ENCODE measurements at places on chromosomes 2 and 18.
A peak's percentile ranks its signal among the peaks of the same experiment; 100 is the strongest.

- peak; percentile 10 for DNase-seq
Measured at GRCh38 chr2:143682436-143683055, 553.3 kb downstream of the ARHGAP15 start.

GRCh38 chr2:50118905-50119702 lies 912.8 kb downstream of the NRXN1 start:
- DNase-seq = no peak

- no peak for DNase-seq
Measured at GRCh38 chr2:47073641-47074040, 81.5 kb downstream of the STPG4 start.

DNA sequence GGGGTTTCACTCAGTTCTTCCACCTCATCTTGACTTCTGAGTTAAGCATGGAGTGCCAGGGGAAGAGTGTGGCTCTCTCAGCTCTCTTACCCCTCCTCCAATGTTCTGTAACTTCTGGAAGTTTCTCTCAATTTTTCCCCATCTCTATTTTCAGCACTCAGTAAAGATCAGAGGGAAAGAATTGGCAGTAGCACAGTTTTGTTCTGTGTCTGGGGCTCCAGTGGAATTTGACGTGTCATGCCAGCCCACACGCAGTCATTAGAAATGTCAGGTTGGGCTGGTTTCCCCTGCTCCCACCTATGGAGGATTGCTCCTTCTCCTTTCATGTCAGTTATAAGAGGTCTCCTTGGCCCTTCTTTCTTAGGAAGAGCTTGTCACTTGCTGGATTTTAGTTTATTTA lies 104.6 kb upstream of the COL3A1 start:
- DNase-seq = no peak

DNA sequence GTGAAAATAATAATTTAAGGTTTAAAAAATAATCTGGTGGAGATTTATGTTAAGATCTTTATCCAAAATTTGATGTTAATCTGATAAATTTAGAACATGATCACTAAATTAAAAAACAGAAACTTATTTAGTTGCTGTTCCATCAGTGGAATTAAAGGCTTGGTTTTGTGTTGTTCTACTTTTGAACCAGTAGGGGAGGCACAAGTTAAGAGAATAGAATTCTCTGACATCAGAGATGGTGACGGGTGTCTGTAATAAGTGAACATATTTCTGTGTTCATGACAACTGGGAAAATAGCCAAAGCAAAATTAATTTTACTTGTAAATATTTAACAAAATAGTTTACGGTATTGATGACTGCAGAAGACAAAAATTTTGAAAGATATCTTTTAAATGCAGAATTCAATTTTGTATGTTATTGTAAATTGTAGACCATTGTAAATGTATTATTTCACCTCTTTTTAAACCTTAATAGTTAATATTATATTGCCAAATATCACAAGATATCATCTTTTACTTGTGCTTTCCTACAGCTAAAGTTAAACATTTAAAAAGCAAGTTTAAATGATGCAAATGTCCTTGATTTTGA lies 106.0 kb downstream of the UBR3 start:
- DNase-seq = no peak

DNA sequence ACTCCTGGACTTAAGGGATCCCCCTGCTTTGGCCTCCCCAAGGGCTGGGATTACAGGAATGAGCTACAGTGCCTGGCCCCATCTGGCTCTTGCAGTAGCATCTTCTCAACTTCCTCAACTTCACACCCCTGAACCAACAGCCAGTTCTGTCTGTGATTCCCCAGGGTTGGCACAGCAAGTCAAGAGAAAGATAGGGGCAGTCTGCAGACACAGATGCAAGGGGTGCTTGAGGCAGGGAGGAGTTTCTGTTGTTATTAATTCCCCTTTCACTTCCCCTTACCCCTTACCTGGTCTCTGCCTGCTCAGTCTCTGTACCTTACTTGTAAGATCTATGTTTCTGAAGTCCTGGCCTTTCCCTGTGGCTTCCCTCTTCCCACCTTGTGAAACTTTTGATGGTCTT lies 54.1 kb upstream of the MEX3C start:
- DNase-seq = no peak

DNA sequence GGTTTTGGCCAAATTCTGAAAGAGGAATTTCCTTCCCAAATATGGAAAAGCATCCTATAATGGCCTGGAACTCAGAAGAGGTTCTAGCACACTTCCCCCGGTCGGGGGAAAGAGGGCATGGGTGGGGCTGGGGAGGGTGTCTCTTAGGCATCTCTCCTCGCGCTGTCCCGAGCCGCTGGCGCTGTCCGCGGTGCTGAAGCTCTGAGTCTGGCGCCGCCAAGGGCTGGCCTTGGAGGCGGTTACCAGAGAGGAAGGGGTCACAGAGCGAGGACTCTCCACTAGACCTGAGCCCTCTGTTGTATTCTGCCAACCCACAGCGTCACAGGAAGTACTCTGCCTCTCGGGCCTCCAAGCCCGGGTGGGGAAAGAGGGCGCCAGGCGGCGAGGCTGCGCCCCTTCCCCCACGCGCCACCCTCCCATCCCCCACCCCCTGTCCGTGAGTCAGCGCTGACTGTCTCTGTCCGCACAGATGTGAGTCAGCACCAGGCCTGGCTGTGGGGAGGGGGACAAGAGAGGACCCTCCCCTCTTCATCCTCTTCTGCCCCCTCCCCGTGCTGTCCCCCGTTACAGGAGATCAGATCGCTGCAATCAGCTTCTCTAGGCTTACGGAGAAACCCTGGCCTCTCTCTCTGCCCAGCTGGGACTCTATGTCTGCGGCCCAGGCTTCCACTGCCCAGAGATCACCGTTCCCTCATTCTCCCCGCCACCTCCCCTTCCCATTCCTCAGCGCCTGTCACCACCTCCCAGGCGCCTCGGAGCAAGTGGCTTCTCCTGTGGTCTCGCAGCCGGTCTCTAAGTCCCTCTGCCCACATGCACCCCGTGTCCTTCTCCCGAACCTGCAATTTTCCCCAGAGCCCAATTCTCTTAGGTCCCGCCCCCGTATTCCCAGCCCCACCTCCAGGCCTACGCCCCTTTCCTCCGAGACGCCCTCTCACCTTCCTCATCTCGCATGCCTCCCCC lies 779 bp downstream of the PTPRN start:
- peak; percentile 64 for DNase-seq

- no peak for DNase-seq
Measured at GRCh38 chr2:7262727-7263126, 345.5 kb downstream of the RNF144A start.

DNA sequence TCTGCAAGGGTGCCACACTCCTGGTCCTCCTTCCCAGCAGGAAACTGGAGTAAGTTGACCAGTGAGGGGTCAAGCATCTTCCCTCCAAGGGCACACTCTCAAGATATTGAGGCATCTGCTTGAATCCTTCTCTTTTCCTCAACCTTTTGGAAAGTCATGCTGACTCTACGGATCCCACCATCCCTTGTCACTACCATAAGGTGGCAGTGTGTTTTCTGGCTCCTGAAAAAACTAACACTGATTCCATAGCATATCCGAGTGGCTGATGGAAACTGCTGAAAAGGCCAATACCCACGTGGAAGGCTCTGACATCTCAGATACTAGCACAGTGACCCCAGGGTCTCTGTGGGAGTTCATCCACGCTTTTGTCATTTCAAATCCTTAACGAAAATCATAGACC lies 37.1 kb downstream of the GPR45 start:
- no peak for DNase-seq

GRCh38 chr2:54047658-54048057 lies 67.8 kb upstream of the ACYP2 start:
- no peak for DNase-seq

- no peak for DNase-seq
Measured at GRCh38 chr2:62344472-62344871, 148.6 kb downstream of the B3GNT2 start.

DNA sequence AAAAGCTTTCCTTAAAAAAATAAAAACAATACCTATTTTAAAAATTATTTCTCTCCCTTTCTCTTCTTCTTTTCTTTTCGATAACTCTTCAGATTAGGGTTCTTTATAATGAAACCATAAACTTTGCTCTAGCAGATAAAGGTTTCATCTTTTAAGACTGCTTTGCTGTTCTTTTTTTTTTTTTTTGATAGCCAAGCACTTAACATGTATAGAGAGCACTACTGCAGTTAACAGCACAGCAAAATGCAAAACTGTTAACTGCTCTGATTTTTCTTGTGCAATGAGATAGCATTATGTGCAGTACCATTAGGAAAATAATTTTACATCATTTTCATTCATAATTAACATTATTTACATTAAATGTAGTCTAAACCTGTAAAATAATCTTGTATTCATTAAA lies 36.3 kb downstream of the GALNT1 start:
- DNase-seq = no peak

DNA sequence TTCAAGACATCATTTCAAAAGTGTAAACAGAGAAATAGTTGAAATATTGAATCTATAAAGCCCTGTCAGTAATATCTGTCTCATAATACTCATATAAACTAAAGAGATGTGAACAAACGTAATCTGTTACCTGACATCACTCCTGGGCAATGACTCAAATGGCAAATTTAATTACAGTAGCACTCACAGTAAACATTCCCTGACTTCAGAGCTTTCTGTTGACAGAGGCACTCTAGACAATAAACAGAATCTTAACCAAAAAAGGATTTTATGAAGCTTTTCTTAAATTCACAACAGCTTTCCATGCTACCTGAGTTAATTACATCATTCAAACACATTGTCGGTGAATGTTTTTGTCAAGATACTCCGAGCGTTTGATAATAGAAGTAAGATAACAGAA lies 128.1 kb upstream of the PDE1A start:
- DNase-seq = no peak

- no peak for DNase-seq
Measured at GRCh38 chr18:493986-494983, 6.2 kb downstream of the COLEC12 start.

DNA sequence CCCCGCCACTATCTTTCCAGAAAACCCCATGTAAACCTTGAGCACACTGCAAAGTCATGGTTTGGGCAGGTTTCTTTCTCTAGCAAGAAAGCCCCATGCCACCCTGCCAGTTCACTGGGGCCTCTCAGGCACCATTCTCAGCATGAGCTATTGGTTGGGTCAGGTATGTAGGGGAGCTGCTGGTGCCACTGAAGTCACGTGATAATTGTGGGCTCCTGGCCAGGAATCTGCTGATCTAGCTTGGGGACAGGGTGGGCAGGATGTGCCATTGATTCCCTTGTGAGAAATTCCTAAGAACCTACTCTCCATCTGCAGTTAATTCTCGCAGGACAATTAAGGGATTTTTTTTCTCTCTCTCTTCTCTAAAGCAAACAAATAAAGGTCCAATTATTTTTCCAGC lies 26.5 kb upstream of the HNMT start:
- no peak for DNase-seq

- no peak for DNase-seq
Measured at GRCh38 chr2:136062066-136062837, 55.7 kb downstream of the CXCR4 start.

GRCh38 chr18:11752116-11752911 lies 63.2 kb downstream of the GNAL start:
- peak; percentile 79 for DNase-seq

DNA sequence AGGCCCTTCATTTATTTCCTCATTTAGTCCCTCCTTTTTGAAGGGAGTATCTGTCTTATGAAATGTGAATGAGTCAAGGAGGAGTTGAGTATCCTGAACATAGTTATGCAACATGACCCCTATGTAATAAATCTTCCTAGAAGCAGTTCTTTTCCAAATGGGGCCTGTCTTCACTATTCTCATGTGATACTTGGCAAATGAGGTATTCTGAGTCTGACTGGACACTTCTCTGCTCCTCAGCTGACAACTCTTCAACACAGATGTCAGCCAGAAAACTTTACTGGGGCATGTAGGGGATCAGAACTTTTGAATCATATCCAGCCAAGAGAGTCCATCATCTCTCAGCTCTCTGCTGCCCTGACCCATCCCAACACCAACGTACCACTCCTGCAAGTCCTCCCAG lies 291.6 kb downstream of the ZNF385B start:
- no peak for DNase-seq

- peak; percentile 63 for DNase-seq
Measured at GRCh38 chr2:205763708-205764211, 81.5 kb downstream of the NRP2 start.
